ENCODE measurements at places on chromosomes 5 and 9.

DNA sequence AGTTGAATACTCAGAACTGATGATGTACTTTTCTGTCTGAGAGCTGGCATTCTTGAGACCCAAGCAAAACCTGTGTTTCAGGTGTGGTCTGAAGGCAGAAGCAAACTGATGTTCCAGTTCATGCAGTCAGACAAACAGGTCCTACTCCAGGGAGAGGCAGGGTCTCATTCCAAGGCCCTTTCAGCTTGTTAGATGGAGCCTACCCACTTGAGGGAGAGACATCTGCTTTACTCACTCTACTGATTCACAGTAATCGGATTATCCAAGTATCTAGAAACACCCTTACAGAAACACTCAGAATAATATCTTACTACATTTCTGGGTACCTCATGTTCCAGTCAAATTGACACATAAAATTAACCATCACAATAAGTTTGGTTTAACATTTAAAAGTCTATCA lies 207.8 kb downstream of the KDM4C start:
- no peak overlapping the region for H3K4me3 ChIP-seq
- no peak for DNase-seq
- no peak overlapping the region for H3K27ac ChIP-seq
- H3K27me3 ChIP-seq: no peaks in the 10 kb centered on the region
- H3K4me1 ChIP-seq: no peaks in the 10 kb centered on the region

GRCh38 chr5:109143031-109143430 lies 266.7 kb downstream of the PJA2 start:
- H3K4me3 ChIP-seq: no peak overlapping the region
- H3K36me3 ChIP-seq: no peaks in the 10 kb centered on the region
- DNase-seq: no peak
- no peak overlapping the region for H3K27ac ChIP-seq

DNA sequence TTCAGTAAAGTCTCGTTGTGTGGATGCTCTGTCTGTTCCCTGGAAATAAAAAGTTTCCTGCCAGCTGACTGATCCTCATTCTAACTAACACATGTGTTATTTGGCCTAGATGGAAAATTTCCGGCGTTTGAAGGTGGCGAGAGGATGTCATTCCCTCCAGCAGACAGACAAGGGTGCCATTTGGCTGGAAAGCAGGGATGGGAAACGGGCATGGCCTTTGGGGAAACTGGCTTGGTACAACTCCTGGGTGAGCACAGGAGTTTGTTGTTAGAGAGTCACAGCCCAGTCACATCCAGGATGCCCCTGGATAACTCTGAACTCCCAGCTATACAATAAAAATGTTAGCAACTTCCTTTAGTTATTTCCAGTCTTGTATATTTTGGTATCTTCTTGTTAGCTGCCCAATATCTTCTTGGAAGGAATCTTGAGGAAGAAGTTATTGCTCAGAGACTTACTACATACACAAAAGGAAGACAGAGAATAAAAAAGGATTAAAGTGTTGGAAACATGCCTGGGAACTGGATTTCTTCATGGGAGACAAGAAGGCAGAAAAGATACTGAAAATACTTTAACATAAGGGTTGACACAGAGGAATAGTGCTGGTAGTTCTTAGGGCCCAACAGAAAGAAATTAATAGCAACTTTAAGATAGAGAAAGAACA lies 41.9 kb downstream of the TEK start:
- DNase-seq: no peak
- H3K36me3 ChIP-seq: no peaks in the 10 kb centered on the region
- H3K4me1 ChIP-seq: no peaks in the 10 kb centered on the region
- H3K27ac ChIP-seq: peak overlapping the region; percentile 48
- no peak overlapping the region for H3K4me3 ChIP-seq

GRCh38 chr5:77140350-77140749 lies 53.3 kb upstream of the ZBED3 start:
- H3K27me3 ChIP-seq: no peaks in the 10 kb centered on the region
- H3K4me1 ChIP-seq: no peaks in the 10 kb centered on the region
- DNase-seq: no peak
- H3K27ac ChIP-seq: no peak overlapping the region

- no peak overlapping the region for H3K4me3 ChIP-seq
- H3K27ac ChIP-seq: peak overlapping the region; percentile 73
- H3K27me3 ChIP-seq: no peaks in the 10 kb centered on the region
- no peaks in the 10 kb centered on the region for H3K36me3 ChIP-seq
- DNase-seq: no peak
Measured at GRCh38 chr5:151571270-151572173, 19.6 kb downstream of the FAT2 start.

DNA sequence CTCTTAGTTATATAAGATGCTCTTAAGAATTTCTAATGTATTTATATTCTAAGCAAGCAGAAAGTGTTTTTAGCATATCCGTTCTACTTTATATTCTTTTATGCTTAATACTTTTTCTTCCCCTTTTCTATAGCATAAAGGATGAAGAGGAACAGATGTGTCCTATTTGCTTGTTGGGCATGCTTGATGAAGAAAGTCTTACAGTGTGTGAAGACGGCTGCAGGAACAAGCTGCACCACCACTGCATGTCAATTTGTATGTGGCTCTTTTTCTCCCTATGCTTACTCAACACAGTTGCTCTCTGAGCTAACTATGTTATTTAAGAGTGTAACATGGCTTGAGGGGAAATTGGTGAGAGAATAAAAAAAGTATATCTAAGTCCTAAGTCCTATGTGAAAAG lies 37.6 kb upstream of the SETD9 start:
- H3K36me3 ChIP-seq: peaks cover 21% of the 10 kb centered on the region
- no peak for DNase-seq
- H3K27ac ChIP-seq: no peak overlapping the region

DNA sequence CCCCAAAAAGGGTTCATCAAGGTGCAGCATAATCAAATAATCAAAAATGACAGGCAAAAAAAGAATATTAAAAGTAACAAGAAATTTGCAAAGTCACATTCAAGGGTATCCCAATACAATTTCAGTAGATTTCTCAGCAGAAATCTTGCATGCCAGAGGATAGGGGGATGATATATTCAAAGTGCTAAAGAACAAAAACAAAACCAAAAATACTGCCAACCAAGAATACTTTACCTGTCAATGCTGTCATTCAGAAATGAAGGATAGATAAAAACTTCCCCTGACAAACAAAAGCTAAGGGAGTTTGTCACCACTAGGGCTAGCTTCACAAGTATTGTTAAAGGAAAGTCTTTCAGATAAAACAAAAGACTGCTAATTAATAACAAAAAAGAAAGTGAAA lies 68.7 kb upstream of the EDIL3 start:
- DNase-seq: no peak
- H3K4me1 ChIP-seq: no peaks in the 10 kb centered on the region
- H3K27ac ChIP-seq: no peak overlapping the region
- H3K4me3 ChIP-seq: no peak overlapping the region

DNA sequence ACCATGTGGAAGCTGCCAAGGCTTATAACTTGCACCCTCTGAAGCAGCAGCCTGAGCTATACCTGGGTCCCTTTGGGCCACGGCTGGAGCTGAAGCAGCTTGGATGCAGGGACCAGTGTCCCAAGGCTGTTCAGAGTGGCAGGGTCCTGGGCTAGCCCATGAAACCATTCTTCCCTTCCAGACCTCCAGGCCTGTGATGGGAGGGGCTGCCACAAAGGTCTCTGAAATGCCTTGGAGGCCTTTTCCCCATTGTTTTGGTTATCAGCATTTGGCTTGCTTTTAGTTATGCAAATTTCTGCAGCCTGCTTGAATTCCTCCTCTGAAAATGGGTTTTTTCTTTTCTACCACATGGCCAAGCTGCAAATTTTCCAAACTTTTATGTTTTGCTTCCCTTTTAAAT lies 433.7 kb upstream of the ACO1 start:
- H3K4me1 ChIP-seq: no peaks in the 10 kb centered on the region
- no peak overlapping the region for H3K27ac ChIP-seq
- no peak overlapping the region for H3K4me3 ChIP-seq
- no peak for DNase-seq
- peaks cover 4% of the 10 kb centered on the region for H3K36me3 ChIP-seq

DNA sequence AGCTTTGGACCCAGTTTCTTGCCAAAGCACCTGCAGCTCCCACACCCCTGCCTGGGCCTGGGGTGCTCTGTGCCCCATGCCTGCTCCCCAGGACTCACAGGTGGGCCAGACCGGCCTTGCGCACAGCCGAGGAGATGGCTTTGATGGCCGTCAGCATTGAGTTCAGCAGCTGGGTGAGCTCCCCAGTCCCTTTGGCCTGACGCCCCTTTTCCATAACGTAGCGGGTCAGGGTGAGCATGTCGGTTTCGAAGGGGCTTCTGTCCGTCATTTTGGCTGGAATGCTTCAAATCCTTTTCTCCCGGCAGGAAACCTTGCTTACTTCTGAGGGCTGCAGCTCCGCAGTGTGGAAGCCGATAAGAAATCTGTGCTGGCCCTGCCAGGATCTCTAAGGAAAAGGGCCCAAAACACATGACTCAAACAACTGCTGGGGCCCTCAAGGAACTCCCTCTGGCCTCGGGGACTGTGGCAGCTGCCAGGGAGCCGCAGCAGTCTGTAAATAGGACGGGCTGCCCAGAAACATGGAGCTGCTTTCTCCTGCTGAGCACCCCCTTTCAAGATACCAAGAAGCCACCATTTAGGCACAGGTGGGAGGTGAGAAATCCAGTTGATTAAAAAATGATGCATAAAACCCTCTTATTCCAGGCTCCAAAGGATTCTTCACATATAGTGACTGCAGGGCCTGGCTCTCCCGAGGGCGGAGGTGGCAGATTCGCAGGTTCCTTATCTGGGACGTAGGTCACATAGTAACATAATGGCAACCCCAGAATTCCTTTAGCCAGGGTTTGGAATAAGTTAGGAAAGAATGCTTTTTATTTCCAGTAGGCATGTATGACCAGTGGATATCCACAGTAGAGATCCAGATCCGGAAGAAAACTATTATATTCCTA lies at the start of gene FBP2:
Gene FBP2, minus strand, starts transcription at position 366 of the 887 bp plus-strand sequence. Its CDS starts 98 bp downstream, at position 268.
- H3K36me3 ChIP-seq: no peaks in the 10 kb centered on the region
- no peak within 1 kb of the TSS for H3K27ac ChIP-seq
- no peak within 1 kb of the TSS for H3K4me3 ChIP-seq

- H3K4me1 ChIP-seq: no peaks in the 10 kb centered on the region
- no peaks in the 10 kb centered on the region for H3K36me3 ChIP-seq
- no peaks in the 10 kb centered on the region for H3K27me3 ChIP-seq
- no peak overlapping the region for H3K27ac ChIP-seq
Measured at GRCh38 chr5:10527281-10527950, 36.5 kb upstream of the ANKRD33B start.

GRCh38 chr5:28313321-28313951 lies 1275.0 kb upstream of the CDH9 start:
- H3K4me1 ChIP-seq: no peaks in the 10 kb centered on the region
- H3K4me3 ChIP-seq: no peak overlapping the region
- H3K27ac ChIP-seq: no peak overlapping the region
- DNase-seq: no peak
- H3K36me3 ChIP-seq: no peaks in the 10 kb centered on the region
- no peaks in the 10 kb centered on the region for H3K27me3 ChIP-seq

DNA sequence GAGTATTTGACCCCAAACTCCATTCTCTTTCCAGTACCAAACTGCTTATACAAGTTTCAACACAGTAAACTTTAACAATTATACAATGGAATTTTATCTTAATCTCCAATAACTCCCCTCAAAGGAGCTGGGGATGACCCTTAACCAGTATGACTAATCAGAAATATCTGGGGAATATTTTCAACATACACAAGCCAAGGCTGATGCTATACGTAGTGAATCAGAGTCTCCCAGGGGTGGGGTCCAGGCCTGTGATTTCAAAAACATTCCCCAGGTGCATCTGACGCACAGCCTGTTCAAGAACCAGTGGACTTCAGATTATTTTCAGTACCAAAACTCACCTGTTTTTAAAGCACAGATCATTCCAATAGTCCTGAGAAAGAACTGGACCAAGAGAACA lies 11.8 kb upstream of the SEMA5A start:
- no peak overlapping the region for H3K4me3 ChIP-seq
- H3K36me3 ChIP-seq: no peaks in the 10 kb centered on the region
- no peaks in the 10 kb centered on the region for H3K27me3 ChIP-seq
- DNase-seq: no peak
- no peak overlapping the region for H3K27ac ChIP-seq

DNA sequence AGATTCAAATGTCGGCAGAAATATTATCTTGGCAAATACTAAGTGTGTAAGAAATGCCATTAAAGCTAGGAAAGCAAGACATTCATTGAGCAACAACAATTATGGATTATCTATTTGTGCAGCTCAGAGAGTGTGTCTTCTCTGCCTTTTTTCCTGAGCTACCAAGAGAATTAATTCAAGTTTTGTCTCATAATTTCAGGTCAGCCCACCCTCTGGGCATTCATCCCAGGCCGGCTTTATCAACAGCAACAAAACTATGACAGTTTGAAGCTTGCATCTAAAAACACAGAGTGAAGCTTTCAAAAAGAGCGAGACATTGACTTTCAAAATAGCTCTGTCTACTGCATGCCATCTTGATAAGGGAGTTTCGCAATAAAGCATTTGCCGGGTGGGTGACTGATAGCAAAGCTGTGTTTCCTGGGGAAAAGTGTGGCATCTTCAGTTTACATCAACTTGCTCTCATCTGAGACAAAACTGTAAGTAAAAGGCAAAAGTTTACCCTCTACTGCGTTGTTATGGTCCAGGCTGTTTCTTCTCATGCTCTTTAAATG lies 182.4 kb downstream of the IRX1 start:
- H3K27ac ChIP-seq: no peak overlapping the region
- H3K36me3 ChIP-seq: no peaks in the 10 kb centered on the region
- no peaks in the 10 kb centered on the region for H3K27me3 ChIP-seq
- H3K4me1 ChIP-seq: no peaks in the 10 kb centered on the region
- no peak overlapping the region for H3K4me3 ChIP-seq

DNA sequence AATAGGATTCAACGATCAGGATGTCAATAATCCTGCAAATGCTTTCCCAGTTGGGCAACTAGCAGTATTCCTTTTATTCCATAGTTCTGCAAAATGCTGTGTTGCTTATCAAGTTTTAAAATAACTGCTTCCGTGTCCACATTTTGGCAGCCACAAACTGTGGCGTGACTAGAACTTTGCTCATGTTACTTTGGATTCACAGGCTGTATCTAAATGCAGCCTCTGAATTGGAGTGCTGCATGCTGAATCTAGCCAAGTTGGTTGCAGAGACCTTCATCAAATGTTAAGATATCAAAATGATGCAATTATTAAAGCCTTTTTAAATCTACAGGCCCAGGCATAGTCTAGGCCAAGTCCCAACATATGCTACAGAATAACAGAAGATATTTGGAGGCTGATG lies 249.2 kb downstream of the NR2F1-AS1 start:
- no peaks in the 10 kb centered on the region for H3K36me3 ChIP-seq
- H3K4me3 ChIP-seq: no peak overlapping the region
- H3K27me3 ChIP-seq: no peaks in the 10 kb centered on the region
- no peak overlapping the region for H3K27ac ChIP-seq

DNA sequence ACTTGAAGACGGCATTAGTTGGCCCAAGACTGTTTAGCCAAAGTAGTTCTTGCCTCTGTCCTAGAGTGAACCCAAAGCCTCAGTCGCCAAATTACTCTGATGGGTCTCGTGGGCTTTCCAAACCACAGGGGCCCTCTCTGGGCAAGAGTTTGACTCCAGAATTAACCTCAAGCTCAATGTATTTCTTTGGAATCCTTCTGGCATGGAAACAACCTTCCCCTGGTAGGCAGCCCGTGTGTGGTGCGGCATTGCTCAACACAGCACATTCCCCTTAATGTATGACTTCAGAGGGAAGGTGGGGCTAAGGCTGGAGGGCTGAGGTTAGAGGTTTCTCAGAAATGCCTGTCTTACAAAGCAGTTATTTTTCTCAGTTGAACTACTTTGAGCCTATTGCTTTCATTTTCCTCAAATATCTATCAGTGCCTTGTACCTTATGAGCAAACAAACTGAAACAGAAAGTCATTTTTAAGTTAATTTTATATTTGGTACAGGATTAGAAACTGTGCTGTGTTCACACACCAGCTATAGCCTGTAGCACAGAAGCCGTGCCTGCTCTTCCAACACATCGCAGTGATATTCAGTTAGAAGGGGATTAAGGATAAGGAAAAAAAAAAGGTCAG lies 123.9 kb upstream of the HAPLN1 start:
- no peak overlapping the region for H3K27ac ChIP-seq
- DNase-seq: no peak
- no peaks in the 10 kb centered on the region for H3K4me1 ChIP-seq
- peak overlapping the region; percentile 40 for H3K4me3 ChIP-seq

Measured in breast epithelium (tissue), 4 donors.